Left lung (tissue), 14 donors: ENCODE measurements at places on chromosomes 2 and 18. TPM values are rescaled to one million over a fixed set of nuclear protein-coding genes. Genes with fewer than 3 reads are reported as not detected.

Gene BUB1
- 10.9 TPM for total RNA-seq

DNA sequence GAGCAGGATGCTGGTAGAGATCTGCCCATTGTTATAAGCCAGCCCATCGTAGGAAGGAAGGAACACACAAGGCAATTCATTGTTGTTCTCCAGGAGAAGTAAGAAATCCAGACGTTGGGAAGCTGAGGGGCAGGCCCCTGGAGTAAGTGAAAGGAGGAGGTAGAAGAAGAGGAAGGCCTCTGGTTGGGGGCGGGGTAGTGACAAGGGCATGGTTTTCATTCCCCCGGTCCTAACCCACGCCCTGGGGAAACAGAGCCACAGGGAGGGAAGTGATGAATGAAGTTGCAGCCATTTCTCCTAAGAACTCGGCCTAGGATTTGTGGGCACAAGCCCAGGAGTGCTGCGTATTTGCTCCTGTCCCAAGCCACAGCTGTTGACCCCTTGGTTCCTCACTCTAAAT lies 18.0 kb downstream of the LBH start:
- no peak for DNase-seq

DNA sequence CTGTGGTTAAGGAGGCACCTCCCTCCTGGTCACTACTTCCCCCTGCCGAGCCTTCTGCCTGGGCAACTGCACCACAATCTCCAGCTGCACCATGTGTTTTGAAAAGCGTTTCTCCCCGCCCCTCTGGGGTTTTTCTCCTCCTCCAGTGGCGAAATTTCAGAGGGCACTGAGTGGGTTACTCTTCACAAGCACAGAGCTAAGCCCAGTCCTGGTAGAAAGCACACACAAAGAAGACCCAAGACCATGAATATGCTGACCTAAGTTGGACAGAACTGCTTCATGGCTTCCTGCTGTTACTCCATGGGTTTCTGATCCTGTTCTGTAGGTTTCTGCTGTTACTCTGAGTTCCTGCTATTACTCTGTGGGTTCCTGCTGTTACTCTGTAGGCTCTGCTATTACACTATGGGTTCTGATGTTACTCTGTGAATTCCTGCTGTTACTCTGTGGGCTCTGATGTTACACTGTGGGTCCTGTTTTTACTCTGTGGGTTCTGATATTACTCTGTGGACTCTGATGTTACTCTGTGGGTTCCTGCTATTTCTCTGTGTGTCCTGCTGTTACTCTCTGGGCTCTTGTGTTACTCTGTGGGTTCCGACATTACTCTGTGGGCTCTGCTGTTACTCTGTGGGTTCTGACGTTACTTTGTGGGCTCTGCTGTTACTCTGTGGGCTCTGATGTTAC lies 216.6 kb downstream of the RTP5 start:
- DNase-seq, result peak; percentile 73

Gene RPRM
- total RNA-seq, result 0.50 TPM

GRCh38 chr2:224209555-224210285 lies 170.6 kb upstream of the SERPINE2 start:
- no peak for DNase-seq

DNA sequence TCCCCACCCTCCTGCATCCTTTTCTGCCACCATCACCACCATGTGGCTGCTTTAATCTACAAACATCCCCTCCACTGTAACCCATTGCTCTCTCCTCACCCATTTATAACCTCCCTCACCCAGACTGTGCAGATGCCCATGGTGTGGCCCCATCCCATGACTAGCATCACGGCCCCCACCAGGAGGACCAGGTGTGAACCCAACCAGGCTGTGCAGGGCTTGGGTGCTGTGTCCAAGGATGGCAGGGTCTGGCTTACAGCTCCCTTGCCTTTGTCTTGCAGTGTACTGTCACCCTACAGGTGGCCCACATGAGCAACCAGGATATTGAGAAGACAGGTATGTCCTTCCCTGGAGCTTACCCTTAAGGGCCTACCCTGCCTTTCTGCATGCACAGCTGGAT lies 6.8 kb downstream of the FER1L5 start:
- no peak for DNase-seq

Gene LAPTM4A
- 220 TPM for total RNA-seq

DNA sequence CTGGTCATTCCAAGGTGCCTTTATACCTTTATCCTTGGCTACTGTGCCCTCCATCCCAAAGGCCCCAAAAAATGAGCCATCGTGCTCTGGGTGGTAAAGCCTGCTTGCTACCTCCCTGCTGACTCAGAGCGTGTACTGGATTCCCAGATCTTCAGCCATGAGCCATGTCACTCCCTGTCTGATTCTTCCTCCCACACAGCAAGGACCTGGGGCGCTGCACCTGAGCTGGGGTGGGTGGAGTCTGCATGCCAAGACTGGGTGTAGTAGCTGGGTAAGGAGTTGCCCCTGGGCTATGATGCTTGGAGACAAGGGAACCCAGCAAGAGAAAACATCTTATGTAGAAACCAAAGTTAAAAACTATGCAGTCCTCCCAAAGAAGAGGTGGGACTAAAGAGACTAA lies 37.2 kb upstream of the APCDD1 start:
- no peak for DNase-seq

DNA sequence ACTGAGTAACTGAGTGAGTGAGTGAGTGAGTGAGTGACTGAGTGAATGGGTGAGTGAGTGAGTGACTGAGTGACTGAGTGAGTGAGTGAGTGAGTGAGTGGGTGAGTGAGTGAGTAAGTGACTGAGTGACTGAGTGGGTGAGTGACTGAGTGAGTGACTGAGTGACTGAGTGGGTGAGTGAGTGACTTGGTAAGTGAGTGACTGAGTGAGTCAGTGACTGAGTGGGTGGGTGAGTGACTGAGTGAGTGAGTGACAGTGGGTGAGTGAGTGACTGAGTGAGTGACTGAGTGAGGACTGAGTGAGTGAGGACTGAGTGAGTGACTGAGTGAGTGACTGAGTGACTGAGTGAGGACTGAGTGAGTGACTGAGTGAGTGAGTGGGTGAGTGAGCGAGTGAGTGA lies 13.9 kb downstream of the MAL start:
- no peak for DNase-seq

DNA sequence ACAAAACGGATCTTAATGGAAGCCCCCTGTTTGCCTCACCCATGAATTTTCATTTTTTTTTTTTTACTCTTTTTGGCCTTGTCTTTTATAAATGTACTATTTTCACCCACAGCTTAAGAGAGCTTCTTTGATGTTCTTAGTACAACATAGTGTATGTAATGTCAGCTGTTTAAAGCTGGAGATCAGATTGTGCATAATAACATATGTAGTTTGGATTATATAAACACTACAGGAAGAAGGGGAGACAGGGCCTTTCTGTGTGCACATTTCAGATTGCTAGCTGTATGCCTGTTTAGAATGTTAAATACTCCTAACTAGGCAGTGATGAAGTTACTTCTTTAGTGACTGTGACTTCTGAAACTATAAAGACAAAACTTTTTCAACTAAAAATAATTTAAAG lies 2.1 kb upstream of the TANC1 start:
- no peak for DNase-seq

DNA sequence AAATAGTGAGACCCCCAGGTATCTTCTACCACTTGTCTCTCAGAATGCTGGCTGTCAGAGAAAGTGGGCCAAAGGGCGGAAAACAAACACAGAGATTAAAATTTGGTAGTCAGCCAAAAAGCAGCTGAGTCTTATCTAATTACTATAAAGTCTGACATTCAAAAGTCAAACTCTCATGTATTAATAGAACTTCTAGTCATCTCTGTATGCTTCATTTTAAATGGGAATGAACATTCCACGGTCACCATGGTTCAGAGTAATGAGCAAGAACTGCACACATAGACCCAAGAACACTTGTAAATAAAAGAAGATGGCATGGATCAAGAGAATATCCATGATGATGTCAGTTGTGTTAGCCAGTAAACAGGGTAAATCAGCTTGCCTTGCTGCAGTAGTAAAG lies 1267.0 kb upstream of the CHAC2 start:
- no peak for DNase-seq

Gene TANC1
- 53.5 TPM for total RNA-seq

Gene UGT1A1
- 0.24 TPM for total RNA-seq
